ENCODE measurements at places on chromosomes 2 and 18.

GRCh38 chr2:149422991-149423338 lies 92.6 kb downstream of the LYPD6 start:
- DNase-seq: no peak

DNA sequence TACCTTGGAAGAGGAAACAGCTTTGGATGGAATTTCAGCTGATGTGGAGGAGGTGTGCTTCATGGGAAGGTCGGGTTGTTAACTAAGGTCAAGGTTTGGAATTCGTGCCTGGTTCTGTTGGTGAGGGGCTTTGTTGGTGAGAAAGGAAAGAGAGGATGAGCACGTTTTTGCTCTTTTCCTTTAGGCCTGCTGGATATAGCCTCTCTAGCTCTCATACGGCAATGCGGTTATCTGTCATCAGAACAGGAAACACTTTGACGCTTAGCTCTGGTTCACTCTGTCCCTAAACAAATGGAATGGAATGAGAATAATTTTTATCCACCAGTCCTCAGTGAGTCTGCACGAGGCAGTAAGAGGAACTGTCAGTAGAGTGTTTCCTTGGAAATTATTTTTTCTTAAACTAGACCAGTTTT lies 169.7 kb upstream of the NOSTRIN start:
- DNase-seq: no peak

- no peak for DNase-seq
Observed at GRCh38 chr2:69645921-69646320, 2.4 kb upstream of the AAK1 start.

DNA sequence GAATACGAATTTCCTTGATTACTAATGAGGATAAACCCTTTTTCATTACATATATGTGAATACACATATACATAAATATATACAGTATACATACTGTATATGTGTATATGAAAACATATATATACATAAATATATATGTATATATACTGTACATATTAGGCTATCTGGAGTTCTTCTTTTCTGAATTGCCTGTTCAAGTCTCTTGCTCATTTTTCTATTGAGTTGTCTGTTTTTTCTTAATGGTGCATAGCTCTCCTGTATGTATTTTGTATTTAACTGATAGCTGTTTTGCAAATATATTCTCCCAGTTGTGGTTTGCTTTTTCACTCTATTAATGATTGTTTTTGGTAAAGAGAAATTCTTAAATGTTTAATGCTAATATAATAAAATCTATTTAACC lies 8.9 kb upstream of the GCFC2 start:
- no peak for DNase-seq

GRCh38 chr2:129180124-129180716 lies 799.2 kb upstream of the RAB6C start:
- no peak for DNase-seq

DNA sequence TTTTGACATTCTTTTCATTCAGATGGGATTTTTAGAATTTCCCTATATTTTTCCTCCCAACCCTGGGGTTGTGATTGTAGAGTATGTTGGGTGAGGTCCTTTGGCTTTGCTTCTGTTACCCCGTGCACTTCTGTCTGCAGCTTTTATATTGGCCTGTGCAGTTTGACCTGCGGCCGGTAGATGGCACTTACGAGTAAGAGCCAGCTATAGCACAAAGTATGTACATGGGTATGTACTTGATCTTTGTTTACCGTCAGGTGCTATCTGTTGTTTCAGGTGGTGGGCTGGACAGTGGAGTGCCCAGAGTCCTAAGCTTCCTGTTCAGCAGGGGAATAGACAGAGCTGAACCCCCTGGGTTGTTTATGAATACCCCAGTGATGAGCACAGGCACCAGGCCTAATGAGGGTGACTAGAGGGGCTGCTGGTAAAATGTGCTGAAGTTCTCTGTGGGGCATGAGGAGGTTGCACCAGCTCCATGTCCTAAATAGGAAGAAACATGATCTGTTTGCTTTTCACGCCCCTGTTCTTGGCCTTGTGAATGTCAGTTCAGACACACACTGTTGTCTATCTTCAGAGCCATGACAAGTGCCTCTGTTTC lies 58.9 kb upstream of the THUMPD2 start:
- no peak for DNase-seq

GRCh38 chr2:71358931-71359671 lies 27.5 kb downstream of the ZNF638 start:
- DNase-seq: no peak

- DNase-seq: no peak
Observed at GRCh38 chr2:135603543-135603942, 72.3 kb downstream of the R3HDM1 start.

GRCh38 chr2:121818546-121818945 lies 63.1 kb downstream of the TSN start:
- DNase-seq: no peak

- no peak for DNase-seq
Observed at GRCh38 chr2:130303169-130303568, 39.5 kb upstream of the IMP4 start.

DNA sequence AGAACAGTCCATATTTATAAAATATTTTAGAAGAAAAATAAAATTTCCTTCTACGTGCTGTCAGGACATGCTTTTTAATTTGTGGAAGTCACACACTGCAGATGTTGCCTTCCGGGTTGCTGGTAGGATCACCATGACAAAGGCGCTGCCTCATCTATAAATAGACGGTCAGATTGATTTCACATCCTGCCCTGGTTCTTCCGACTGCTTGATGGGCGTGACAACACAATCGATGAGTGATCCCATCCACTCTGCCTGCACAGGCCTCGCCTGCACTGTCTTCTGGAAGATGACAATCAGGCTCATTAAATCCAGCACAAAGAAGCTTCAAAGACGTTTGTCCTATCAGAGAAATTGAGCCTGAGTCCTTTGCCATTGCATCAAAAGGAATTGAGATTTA lies 318.9 kb upstream of the TRIB2 start:
- no peak for DNase-seq

DNA sequence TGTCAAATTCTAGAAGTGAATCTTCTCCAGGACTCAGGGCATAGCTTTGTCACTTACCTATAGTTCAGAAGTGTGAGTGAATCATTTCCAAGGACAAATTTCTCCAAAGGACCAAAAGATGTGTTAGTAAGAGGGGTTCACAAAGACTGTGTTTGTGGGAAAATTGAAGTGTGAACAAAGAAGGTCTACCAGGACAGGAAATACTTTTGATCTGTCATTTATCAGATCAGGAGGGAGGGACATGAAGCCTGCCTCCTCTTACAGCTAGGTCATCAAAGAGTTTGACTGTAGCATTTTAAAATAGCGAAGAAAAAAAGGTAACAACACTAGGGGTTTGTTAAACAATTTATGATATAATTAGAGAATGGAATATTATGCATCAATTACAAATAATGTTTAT lies 2.0 kb upstream of the CD28 start:
- DNase-seq: no peak

DNA sequence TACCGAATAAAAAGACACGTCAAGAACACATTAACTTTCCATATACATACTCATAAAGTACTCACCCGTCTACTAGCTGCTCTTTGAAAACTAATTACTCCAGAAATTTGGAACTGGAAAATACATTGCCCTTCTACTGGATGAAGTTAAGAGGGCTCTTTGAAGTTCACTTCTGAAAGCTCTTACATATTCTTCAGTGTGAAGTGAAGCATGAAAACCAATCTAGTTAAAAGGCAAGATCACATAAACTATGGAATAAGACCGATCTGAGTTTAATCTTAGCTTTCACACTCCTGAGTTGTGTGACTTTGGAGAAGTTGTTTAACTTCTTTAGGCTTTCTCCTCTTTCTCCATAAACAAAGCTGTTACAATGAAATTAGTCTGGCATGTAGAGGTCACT lies 38.5 kb downstream of the REV1 start:
- no peak for DNase-seq

GRCh38 chr2:25363733-25364132 lies 22.0 kb upstream of the DNMT3A start:
- DNase-seq: no peak

DNA sequence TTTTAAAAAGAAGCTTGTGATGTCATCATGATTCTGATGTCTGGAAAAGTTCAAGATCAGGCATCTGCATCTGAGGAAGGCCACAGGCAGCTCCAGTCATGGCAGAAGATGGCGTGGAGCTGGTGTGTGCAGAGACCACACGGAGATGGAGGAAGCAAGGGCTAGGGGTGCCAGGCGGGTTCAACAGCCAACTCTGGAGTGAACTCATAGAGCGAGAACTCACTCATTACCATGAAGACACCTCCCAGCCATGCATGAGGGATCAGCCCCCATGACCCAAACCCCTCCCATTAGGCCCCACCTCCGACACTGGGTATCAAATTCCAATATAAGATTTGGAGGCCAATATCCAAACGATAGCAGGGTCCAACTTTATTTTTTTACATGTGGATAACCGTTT lies 61.6 kb downstream of the KCNG2 start:
- no peak for DNase-seq

DNA sequence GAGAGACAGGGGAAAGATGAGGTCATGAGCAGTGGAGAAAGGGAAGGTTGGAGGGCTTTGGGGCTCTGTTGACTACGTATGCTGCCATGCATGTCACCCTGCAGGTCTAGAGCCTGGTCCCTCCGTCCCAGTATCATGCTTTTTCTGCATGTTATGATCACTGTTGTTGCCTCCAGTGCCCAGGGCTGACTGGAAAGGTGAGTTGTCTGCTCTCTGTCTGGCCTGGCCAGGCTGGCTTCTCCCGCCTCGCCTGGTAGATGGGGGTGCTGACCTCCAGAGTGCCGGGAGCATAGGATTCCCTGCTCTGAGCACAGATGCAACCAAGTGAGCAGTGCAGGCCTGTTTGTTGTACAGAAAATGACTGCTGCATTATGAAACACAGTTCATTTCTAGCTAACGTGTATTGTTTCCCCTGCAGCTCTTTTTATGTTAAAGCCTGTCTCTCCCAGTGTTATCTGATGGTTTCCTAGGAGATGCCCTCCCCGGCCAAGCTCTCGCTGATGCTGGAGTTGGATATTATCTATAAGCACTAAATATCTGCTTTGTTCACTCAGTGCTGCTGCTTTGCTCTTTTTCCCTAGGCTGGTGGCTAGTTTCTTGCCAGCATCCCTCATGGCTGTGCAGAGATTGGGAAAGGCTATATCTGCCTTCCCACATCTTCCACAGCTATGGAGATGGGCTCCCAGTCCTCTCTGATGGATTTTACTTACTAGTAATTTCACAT lies 158.2 kb downstream of the TDRD15 start:
- DNase-seq: no peak

- DNase-seq: no peak
Observed at GRCh38 chr2:211093743-211094303, 537.4 kb downstream of the CPS1 start.

GRCh38 chr2:122186761-122187222 lies 431.3 kb downstream of the TSN start:
- no peak for DNase-seq

DNA sequence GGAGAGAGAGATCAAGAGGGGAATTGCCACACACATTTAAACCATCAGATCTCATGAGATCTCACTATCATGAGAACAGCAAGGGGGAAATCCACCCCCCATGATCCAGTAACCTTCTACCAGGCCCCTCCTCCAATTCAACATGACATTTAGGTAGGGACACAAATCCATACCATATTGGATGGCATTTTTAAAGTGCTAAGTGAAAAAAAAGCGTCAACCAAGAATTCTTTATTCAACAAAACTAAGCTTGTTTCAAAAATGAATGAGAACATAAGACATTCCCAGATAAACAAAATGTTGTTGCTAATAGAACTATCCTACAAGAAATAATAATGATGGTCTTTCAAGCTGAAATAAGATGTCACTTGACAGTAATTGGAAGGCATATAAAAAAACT lies 626.2 kb upstream of the LRRTM1 start:
- no peak for DNase-seq

GRCh38 chr2:135913727-135914365 lies 37.6 kb upstream of the MCM6 start:
- DNase-seq: peak; percentile 50

DNA sequence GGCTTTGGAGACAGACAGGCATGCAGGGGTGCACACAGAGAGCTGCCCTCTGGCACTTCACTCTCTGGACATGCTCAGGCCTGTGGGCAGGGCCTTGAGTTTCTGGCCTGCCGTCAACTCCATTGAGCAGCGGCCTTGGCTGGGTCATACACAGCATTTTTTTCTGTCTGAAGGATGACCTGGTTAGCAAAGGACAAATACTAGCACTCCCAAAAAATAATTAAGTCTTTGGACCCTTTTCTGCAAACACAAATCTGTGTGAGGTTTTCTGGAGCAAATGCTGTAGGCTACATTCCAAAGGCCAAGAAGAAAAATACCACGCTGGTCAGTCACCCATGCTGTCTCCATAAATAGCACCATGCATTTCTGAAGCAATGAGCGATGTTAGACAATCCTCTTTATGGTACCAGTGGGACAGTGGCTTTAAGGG lies 124.7 kb upstream of the CTAGE1 start:
- DNase-seq: no peak

DNA sequence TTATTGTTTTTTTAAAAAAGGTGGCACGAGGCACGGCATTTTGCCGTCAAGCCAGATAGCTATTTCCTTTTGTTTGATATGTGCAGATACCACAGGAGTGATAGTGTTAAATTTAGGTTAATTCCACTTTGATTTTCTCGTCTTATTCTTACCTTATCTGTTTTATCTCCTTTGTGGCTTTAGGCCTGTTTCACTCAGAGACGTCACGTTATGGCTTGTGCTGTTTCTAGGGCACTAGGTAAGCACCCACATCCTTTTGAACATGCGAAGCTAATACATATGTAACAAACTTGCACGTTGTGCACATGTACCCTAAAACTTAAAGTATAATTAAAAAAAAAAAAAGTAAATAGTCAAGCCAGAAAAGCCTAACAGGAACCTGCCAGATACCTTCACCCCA lies 57.8 kb downstream of the C18orf63 start:
- DNase-seq: peak; percentile 23

DNA sequence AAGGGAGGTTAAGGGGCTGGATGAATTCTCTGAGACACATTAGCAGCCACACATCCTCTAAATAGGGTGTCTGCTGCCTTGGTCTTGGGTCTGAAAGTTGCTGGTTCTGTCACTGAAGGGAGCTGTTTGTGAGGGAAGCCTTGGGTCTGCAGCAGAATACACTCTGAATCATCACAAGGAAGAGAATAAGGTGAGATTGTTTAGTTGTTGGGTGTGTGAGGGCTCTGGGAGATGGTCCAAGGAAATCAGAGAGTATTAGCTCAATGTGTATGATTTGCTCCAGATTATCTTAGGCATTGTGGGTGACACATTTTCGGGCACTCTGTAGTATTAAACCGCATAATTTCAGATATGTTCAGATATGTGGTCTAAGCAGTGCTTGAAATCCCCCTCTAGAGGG lies 548.5 kb downstream of the SLC4A3 start:
- no peak for DNase-seq

DNA sequence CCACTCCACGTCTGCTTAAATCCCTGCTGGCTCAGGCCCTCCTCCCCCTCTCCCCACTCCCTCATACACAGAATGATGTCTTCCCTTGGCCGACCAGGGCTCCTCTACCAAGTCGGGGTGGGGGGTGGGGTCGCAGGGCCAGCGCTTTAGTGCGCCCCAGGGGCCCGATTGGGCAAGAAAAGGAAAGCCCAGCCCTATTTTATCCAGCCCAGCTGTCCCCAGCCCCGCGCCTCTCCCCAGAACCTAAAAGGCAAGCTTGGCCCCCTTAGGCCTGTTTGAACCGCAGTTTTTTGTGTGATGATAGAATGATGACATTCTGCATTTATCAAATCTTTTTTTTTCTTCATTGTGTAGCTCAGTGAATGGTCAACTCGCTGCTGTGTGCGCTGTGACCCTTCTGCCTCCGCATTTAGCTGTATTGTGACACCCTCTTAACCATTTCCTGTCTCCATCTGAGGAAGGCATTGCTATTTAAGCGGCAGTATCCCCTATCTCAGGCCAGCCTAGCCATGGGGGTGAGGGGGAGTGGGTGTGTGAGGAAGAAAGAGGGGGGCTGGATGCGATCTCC lies 231.4 kb downstream of the HAUS1 start:
- no peak for DNase-seq

- DNase-seq: no peak
Observed at GRCh38 chr2:72211777-72212485, 64.3 kb upstream of the CYP26B1 start.

Measured in stimulated activated CD4-positive, alpha-beta T cell treated with anti-CD3 and anti-CD28 coated beads, Interleukin-1b, Interleukin-23, amount 100 ng/mL, for 4 hours (primary cell).